ENCODE measurements at places on chromosomes 13 and 19. TPM values are rescaled to one million over a fixed set of nuclear protein-coding genes. Genes with fewer than 3 reads are reported as not detected.
A peak's percentile ranks its signal among the peaks of the same experiment; 100 is the strongest.

DNA sequence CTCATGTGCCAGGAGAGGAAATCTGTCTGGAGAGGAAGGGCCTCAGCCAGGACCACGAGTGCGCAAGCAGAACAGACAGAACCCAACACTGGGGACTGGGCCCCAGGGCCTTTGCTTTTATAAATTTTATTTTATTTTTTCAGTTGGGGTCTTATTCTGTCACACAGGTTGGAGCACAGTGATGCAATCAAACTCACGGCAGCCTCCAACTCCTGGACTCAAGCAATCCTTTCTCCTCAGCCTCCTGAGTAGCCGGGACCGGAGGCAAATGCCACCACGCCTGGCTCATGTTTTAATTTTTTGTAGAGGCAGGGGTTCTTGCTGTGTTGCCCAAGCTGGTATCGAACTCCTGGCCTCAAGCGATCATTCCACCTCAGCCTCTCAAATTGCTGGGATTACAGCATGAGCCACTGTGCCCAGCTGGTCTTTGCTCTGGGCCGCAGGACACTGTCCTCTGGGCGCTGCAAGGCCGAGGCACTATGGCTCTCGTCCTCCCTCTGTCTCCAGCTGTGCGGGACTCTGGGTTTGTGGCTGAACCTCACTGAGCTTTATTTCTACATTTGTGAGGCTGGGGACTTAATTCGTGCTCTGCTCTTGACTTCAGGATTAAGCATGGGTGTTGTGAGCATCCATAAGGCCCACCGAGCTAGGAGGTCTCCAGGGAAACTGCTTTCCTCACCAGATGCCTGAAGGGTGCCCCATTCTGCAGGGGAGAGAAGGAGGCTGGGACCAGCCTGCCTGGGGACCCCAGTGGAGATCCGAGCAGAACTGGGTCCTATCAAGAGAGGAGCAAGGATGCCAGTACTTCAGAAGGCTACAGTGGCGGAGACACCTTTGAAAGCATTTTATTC, 144.2 kb upstream of the VSTM2B start:
- DNase-seq: no peak

Gene ZNF439
- 2.5 TPM for polyA plus RNA-seq

GRCh38 chr13:58704953-58705352, 1073.4 kb downstream of the PCDH17 start:
- DNase-seq: no peak

GRCh38 chr13:90388887-90389452, 958.5 kb upstream of the MIR17HG start:
- no peak for DNase-seq

- peak; percentile 44 for DNase-seq
These were observed 1.0 kb downstream of the MBOAT7 start for GRCh38 chr19:54188215-54188871.

Gene MAB21L1
- polyA plus RNA-seq: 2.4 TPM

GRCh38 chr13:39515224-39515714, 87.7 kb downstream of the LHFPL6 start:
- no peak for DNase-seq

Gene WIZ
- polyA plus RNA-seq: 7.0 TPM

Gene PKN1
- 35.0 TPM for polyA plus RNA-seq

DNA sequence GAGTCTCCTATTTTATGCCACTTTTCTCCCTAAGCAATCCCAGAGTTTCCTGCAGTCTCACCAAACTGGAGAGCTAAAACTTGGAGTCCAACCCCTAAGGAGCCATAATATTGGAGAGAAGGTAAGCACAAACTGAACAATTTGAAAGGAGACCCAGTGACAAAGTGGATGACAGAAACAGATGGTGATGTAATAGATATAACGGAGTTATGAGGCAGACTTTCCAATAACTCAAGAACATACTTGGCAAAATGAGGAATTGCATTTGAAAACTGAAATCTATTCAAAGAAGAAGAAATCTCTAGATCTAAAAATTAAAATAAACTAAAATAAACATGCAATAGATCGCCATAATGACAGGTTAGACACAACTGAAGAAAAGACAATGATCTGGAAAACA, 200.9 kb upstream of the MIR17HG start:
- no peak for DNase-seq

Gene SYT3
- polyA plus RNA-seq: 0.15 TPM

GRCh38 chr13:44274771-44275205, 98.8 kb upstream of the SERP2 start:
- peak; percentile 15 for DNase-seq

DNA sequence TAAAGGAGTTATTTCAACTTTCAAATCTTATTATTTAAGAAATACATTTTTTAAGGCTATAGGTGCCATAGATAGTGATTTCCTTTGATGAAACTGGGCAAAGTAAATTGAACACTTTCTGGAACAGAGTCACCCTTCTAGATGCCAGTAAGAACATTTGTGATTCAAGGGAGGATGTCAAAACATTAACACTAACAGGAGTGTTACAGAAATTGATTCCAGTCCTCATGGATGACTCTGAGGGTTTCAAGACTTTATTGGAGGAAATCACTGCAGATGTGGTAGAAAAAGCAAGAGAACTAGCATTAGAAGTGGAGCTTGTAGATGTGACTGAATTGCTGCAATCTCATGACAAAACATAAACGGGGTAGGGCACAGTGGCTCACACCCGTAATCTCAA, 12.2 kb downstream of the KATNAL1 start:
- DNase-seq: no peak

DNA sequence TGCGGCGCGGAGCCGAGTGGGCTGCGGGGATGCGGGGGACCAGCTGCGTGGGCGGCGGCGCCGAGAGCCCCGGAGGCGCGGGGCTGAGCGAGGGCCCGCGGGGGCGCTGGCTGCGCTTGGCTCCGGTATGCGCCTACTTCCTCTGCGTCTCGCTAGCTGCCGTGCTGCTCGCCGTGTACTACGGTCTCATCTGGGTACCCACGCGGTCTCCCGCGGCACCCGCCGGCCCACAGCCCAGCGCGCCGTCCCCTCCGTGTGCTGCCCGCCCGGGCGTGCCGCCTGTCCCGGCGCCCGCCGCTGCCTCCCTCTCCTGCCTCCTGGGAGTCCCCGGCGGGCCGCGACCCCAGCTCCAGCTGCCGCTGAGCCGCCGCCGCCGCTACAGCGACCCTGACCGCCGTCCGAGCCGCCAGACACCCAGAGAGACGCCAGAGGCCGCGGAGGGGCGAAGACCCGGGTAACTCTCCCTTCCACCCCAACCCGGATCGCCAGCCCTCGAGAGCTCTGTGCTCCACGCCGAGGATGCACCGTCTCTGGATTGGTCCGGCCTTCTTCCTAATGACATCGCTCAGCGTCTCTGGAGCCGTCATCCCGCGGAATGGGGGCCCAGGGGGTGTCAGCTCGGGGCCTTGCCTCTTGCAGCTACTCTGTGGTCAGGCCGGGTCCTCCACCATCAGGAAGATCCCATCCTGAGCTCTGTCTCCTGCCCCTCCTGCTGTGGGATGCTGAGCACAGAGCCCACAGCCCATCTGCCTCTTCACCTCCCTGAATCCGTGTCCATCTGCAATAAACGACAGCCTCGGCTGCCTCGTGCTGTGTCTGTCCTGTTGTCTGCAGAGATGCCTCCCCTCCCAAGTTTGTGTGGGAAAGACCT, 441 bp downstream of the INAFM1 start:
- DNase-seq: no peak

DNA sequence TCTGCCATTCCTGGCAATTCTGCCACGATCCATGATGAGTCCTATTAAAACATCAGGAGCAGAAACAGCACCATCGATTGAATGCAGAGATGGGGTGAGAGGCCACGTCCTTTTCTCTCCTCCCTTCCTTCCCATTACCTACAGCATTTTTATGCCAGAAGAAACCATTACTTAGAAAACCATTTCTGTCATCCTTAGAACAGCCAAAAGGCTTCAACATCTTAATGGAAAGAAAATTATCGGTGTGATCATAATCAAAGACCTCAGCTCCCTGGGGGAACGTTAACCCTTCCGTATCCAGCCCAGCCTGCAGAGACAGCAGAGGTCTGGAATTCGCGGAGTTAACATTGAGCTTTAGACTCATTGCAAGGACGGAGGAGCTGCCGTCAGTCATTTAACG, 56.0 kb upstream of the SIAH3 start:
- no peak for DNase-seq

Gene RPS19
- polyA plus RNA-seq: 3,349 TPM

DNA sequence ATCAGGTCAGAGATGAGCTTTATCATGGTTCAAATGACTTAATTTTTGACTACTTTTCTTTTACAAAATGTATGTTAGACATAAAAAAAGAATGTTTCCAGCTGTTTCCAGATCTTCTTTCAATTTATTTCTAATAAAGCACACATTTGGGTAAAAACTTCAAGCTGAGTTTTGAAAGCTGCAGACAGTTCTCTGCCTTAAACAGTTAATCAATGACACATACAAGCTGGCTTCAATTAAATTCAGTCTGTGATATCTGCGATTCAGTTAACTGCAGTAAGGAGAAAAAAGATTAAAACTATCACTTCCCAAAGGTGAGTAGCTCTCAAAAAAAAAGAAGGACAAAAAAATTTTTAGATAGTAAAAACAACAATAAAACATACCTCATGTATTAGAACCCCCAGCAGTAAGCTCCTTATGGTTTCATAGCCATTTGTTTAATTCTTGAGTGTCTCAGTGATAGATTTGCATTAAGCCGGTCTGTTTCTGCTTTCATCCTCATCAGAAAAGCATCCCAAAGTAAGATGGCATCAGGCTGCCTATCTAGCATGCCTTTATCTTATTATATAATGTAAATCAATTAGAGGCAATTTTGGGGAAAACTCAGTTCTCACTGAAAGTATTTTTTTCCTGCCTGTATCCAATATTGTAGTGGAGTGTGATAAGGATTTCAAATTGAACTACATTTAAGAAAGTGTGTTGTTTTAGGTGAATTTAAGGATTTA, 81.8 kb upstream of the STARD13 start:
- DNase-seq: no peak

DNA sequence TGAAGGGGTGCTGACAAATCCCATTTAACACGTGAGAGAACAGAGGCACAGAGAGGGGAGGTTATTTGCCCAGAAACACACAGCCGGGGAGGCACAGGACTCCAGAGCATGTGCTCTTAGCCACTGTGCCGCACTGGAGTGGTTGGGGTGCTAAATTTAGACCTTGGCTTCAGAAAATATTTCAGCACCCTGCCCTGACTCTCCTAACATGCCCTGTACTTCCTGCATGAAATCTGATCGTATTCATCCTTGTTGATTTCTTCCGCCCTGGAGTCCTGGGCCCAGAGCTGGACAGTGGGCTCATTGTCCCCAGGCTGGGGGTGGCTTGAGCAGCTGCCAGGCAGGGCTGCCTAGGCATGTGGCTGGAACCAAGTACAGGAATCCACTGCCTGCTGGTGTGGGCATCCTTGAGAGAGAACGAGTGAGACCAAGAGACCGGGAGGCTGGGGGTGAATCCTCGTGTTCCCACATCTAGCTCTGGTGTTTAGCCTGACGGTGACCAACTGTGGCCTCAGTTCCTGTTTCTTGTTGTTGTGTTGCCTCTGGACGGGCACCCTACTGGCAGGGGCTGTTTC, 5.3 kb downstream of the SLC27A1 start:
- DNase-seq: no peak

GRCh38 chr19:8231073-8231604, 22.0 kb downstream of the CERS4 start:
- DNase-seq: no peak

Gene HSH2D
- polyA plus RNA-seq: 14.8 TPM

DNA sequence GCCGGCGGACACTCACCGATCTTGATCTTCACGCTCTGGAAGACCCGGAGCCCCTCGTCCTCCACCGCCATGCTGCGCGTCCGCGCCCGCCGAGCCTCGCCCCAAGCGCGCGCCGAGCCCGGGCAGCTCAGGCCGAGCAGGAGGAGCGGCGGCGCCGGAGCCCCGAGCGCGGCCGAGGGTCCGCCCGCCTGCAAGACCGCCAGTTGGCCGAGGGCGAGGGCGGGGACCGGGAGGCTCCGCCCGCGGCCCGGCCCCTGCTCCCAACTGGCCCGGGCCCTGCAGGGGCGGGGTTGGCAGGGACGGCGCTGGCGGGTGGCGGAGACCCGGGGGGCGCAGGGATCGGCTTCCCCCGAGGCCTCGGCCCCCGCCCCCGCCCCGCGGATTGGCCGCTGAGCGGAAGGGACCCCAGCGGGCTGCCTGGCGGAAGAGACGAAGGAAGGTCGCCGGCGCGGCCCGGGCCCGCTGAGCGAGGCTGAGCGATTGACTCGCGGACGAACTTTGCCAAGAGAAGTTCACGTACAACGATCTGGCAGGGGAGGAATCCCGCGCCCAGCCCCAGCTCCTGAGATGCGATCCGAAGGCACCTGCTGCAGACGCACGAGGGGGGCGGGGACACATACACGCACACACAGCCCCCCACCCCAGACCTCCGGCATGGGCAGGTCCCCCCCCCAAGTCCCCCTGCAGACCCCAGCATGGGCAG, at the start of gene RASA3:
RASA3 (minus strand) TSS at position 205 of the 703 bp plus-strand sequence; CDS start at position 71, 134 bp downstream.
- DNase-seq: peak; percentile 84

DNA sequence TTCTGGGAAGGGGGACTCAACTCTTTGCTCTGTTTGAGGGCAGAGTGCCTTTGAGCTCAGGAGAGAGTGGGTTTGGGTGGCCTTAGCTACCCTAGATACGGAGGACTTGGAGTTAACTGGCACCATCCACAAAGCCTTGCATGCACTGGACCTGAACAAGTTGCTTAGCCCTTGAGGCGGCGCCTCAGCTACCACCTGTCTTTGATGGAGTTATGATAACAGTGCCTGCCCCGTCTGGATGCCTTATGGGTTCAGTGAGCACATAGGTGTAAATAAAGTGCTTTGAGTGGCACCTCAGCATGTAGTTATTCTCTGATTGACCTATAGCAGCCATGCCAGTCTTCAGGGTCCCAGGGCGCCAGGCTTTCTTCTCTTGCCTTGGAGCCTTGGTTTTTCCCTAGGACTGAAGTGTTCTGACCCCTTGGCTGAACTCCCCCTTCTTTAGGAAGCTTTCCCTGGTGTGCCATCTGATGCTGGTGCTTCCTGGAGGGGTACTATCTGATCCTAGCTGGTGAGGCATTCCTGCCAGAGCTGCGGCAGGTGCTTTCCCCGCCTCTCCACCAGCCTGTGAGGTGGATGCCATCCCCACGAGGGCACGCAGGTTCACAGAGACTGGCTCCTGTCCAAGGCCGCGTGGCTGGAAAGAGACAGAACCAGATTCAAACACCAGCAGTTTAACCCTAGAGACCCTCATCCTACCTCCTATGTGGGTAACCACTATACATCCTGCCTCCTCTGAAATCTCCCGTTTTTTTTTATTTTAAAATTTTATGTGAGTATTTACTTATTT, 5.8 kb downstream of the BCKDHA start:
- no peak for DNase-seq

Gene IRGC
- not detected for polyA plus RNA-seq

- DNase-seq: peak; percentile 93
These were observed 208.0 kb downstream of the SPRY2 start for GRCh38 chr13:80132741-80133601.

DNA sequence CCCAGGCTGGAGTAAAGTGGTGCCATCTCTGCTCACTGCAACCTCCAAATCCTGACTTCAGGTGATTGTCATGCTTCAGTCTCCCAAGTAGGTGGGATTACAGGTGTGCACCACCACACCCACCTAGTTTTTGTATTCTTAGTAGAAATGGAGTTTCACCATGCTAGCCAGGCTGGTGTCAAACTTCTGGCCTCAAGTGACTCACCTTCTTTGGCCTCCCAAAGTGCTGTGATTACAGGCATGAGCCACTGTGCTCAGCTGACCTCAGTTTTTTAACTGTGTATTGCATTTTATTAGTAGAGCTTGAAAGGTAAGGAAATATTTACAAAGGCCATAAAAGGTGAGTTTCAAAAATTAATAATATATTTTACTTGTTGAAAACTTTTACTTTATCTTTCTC, 2.3 kb downstream of the ZNF726 start:
- peak; percentile 8 for DNase-seq

Gene CD37
- 9.2 TPM for polyA plus RNA-seq

Gene ESD
- 117 TPM for polyA plus RNA-seq

Measured in small intestine (tissue), 16 donors.